ENCODE measurements at places on chromosomes 6 and 20. TPM values are rescaled to one million over a fixed set of nuclear protein-coding genes. Genes with fewer than 3 reads are reported as not detected.

GRCh38 chr6:55199239-55199638 is 24.9 kb downstream of the HCRTR2 start:
- no peak for DNase-seq

CST5 gene
- total RNA-seq, result not detected

CDSN gene
- total RNA-seq, result not detected

SAPCD1 gene
- total RNA-seq, result 3.7 TPM

DNA sequence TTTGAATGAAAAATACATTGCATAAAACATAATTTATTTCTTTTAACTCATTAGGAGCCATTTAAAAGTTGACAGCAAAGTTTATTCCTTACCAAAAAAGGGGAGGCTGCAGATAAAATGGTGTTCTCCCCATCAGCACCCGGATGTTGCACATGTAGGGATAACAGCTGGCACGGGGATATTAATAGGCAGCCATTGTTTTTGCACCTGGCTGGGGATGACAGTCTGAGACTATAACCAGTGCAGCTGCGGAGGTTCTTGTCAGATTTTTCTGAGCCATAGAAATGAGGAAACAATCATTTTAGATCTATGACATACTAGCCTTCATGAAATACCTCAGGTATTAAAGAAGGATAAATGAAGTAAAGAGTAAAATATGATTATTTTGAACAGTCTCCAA is 20.1 kb upstream of the HECA start:
- DNase-seq, result no peak

GRCh38 chr6:139271056-139271455 is 20.7 kb downstream of the TXLNB start:
- DNase-seq, result no peak

- DNase-seq, result no peak
Observed at GRCh38 chr6:159252955-159253508, 83.8 kb downstream of the FNDC1 start.

EPB41L2 gene
- total RNA-seq, result 36.2 TPM

DNA sequence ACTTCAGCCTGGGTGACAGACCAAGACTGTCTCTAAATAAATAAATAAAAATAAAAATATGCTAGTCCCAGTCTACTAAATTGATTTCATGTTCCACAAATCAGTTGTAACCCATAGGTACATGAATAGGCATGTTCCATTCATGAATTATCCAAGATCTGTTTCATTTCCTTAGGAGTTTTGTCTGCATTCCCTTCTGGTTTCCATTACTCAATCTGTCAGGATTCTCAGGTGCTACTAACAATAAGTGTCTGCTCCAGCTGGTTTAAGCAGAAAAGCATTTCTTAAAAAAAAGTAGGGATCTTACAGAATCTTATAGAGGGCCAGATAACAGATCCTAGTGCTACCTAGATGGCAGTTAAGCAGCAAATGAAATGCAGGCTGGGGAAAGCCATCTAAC is 15.6 kb upstream of the PKIG start:
- no peak for DNase-seq

FOXC1 gene
- total RNA-seq, result 3.3 TPM

AGER gene
- total RNA-seq, result 13.2 TPM

- no peak for DNase-seq
Observed at GRCh38 chr6:127481628-127482027, 22.4 kb upstream of the KIAA0408 start.

Measured in glutamatergic neuron (in vitro differentiated cells).